ENCODE measurements at places on chromosomes 12 and 14.

DNA sequence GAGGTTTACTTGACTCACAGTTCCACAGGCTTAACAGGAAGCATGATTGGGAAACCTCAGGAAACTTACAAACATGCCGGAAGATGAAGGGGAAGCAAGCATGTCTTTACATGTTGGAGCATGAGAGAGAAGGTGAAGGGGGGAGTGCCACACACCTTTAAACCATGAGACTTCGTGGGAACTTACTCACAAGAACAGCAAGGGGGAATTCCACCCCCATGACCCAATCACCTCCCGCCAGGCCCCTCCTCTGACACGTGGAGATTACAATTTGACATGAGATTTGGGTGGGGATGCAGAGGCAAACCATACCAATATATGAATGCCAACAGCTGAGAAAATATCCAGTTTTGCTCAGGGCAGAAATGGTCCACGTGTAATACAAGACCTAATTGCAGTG, 518.6 kb downstream of the VRK1 start:
- no peak for DNase-seq

DNA sequence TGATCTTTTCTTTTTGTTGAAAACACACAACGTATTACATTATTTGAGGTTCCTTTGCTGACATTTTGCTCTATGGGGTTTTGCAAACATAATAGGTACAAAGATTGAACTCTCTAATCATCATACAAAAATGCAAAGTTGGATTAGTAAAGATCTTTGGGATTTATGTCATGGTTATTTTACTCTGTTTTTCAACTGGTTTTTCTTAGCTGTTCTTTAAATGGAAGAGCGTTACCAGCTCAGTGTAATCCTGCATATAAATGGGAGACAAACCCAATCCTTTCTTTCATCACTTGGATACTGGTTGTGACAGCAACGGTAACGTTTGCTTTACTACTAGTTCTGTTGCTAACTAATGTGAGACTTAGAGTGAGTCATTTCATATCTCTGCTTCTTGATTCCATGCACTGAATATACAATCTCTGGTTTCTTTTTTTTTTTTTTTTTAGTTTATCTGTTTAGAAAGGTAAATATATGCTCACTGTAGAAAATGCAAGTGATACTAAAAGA, 104.9 kb upstream of the NOVA1 start:
- DNase-seq: no peak

DNA sequence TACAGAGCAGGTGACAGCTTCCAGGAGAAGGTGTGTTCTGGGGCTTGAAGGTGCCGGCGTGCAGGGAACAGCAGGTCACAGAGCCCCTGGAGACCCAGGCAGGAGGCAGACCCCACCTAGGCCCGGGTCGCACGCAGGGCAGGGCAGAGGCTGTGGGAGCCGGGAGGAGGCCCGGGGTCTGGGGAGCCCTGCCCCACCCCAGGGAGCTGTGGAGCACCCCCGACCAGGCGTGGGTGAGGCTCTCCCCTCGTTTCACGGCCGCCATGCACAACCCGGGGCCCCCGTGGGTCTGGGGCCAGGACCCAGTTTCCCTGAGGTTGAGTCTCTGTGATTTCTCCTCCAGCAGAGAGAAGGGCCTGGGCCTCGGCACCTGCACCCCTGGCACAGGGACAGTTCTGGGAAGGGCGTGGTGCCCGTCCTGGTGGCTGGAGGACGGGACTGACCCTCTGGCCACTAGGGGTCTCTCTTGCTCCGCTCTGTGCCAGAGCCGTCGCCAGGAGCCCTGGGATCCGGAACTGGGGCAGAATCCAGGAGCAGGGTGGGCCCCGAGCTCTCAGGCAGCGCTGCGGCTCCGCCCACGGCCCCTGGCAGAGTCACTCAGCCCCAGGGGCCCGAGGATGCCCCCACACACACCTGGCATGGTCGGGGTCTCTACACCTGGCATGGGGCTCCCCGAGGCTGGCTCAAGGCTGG, 75.2 kb upstream of the FBRSL1 start:
- no peak for DNase-seq

- DNase-seq: no peak
Measured at GRCh38 chr12:57008178-57008577, 1.8 kb upstream of the ZBTB39 start.

DNA sequence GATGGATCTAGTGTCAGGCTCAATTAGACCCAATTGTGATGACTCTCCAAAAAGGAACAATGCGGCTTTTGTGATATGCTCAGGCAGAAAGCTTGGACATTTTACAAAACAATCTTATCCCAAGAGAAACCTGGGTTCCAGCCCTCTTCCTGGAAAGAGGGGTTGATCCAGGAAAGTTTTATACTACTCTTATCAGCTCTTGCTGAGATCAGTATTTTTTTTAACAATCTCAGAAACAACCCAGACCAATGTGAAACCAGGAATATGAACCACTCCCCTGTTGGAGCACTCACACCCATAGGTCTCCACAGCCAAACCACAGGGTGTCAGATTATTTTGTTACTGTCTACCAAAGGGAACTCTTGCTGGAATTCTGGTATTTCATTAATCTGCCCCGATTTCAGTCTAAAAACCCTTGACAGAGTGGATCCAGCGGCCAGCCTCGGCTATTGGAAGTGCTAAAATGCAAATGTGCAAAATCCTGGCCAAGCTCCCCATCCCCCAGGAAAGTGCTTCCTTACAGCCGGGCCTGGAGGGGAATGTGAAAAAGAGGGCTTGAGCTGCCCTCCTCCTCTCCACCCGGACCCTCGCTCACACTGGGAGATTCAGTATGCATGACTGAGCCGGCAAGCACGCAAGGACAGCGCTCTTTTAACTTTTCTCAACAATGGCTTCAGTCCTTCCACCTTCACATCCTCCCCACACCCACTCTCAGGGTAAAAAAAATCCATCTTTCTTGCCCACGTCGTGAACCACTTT, 4.0 kb downstream of the FBXL14 start:
- DNase-seq: no peak
